Sigmoid colon (tissue), 7 donors: ENCODE measurements at places on chromosomes 13 and 19.
A peak's percentile ranks its signal among the peaks of the same experiment; 100 is the strongest.

DNA sequence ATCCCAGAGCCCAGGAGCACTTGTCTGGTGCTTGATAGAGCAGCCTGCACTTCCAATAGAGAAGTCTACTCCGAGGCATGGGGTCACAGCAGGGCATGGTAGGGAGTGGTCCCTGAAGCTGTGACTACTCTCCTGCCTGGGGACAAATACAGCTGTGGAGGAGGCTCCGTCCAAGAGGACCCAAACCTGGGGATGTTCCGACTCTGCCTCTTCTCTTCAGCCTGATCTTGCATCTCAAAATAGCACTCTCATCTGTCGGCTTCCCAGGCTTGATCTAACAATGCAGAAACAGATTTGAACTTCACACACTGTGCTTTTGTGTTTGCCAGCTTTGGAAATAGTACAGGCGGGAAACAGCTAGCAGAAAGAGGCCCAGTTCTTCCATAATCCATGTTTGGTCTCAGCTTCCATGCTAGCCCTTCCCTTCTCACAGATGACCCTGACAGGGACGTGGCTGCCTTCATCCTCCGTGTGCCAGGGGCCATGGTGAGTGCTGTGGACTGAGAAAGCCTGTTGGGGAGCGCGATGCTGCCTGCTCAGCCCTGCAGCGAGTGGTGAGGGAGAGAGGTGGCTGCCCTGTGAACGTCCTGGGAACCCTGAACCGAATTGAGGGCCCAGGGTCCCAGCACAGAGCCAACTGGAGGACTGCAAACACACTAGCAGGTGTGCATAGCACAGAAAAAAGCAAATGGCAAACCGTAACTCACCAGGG lies 150.3 kb upstream of the GPR12 start:
- no peaks in the 10 kb centered on the region for H3K4me1 ChIP-seq
- no peak overlapping the region for H3K4me3 ChIP-seq
- DNase-seq: no peak
- no peaks in the 10 kb centered on the region for H3K27me3 ChIP-seq
- no peaks in the 10 kb centered on the region for H3K36me3 ChIP-seq

- DNase-seq: no peak
- H3K4me3 ChIP-seq: no peak overlapping the region
- no peak overlapping the region for H3K27ac ChIP-seq
- no peaks in the 10 kb centered on the region for H3K4me1 ChIP-seq
- no peaks in the 10 kb centered on the region for H3K36me3 ChIP-seq
Measured at GRCh38 chr13:94353167-94353710, 126.2 kb downstream of the DCT start.

DNA sequence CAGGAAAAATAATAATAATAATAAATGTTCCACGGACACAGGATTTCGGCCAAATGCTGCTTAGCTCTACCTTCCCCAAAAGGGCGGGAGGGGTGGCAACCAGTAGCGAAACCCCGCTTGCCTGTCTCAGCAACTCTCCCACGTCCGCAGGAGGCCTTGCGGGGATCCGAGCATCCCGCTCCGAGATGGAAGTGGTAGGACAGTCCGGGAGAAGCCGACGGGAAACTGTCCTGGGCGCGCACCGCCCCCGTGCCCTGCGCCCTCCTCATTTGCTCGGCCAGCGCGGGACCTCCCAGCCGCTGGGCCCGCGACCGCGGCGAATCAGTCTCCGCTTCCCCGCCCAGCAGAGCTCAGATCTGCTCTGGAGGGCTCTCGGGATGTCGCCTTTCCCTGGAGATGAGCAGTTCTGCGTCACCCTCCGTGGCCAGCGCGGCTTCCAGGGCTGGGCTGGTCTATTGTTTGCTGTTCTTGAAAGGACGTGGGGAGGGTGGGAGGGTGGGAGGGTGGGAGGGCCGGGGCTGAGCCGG lies 48.9 kb upstream of the PABPC3 start:
- no peaks in the 10 kb centered on the region for H3K36me3 ChIP-seq
- no peak for DNase-seq
- no peak overlapping the region for H3K4me3 ChIP-seq

GRCh38 chr13:41827507-41828213 lies 133.2 kb downstream of the VWA8 start:
- no peak for DNase-seq
- peaks cover 6% of the 10 kb centered on the region for H3K36me3 ChIP-seq
- H3K4me1 ChIP-seq: peaks cover 13% of the 10 kb centered on the region
- no peak overlapping the region for H3K4me3 ChIP-seq
- no peaks in the 10 kb centered on the region for H3K27me3 ChIP-seq
- no peak overlapping the region for H3K27ac ChIP-seq

GRCh38 chr19:35116072-35116801 lies 614 bp downstream of the FXYD3 start:
- H3K27ac ChIP-seq: peak overlapping the region; percentile 67
- peaks cover 10% of the 10 kb centered on the region for H3K4me1 ChIP-seq
- no peak overlapping the region for H3K4me3 ChIP-seq
- no peak for DNase-seq
- peaks cover 5% of the 10 kb centered on the region for H3K27me3 ChIP-seq

GRCh38 chr13:82480415-82480814 lies 1401.9 kb downstream of the SLITRK1 start:
- no peak overlapping the region for H3K4me3 ChIP-seq
- H3K27me3 ChIP-seq: no peaks in the 10 kb centered on the region

DNA sequence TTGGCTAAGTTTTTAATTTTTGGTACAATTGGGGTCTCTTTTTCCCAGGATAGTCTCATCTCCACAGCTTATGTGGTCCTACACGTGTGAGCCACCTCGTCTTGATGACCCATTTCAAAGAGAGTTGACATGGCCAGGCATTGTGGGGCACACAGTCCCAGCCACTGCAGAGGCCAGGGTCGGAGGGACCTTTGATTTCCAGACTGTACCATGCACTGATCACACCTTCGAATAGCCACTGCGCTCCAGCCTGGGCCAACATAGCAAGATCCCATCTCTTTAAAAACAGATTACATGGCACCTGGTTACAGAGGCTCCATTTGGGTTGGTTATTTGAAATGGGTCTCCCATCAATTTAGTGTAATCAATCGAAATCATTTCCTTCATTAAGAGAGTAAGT lies 71.6 kb downstream of the DPRX start:
- no peaks in the 10 kb centered on the region for H3K36me3 ChIP-seq
- H3K4me1 ChIP-seq: no peaks in the 10 kb centered on the region
- no peak overlapping the region for H3K4me3 ChIP-seq
- H3K27ac ChIP-seq: no peak overlapping the region
- DNase-seq: no peak

DNA sequence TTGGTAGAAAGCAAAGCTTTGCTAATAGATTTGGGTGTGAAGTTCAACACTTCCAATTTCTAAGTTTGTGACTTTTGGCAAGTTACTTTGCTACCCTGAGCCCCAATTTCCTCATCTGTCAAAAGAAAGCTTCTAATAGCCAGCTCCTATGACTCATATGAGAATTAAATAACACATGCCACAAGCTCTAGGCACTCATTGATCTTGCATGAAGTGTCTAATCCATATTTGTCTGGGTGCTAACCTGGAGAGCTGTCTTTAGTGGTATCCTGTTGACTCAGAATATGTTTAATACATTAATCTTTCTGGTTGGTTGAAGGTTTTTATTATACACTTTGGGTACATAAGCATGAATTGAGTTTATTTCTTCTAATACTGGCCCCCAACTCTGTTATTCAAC lies 188.8 kb downstream of the POSTN start:
- no peak overlapping the region for H3K27ac ChIP-seq
- no peak for DNase-seq
- H3K27me3 ChIP-seq: no peaks in the 10 kb centered on the region
- H3K36me3 ChIP-seq: no peaks in the 10 kb centered on the region
- no peaks in the 10 kb centered on the region for H3K4me1 ChIP-seq
- H3K4me3 ChIP-seq: no peak overlapping the region

DNA sequence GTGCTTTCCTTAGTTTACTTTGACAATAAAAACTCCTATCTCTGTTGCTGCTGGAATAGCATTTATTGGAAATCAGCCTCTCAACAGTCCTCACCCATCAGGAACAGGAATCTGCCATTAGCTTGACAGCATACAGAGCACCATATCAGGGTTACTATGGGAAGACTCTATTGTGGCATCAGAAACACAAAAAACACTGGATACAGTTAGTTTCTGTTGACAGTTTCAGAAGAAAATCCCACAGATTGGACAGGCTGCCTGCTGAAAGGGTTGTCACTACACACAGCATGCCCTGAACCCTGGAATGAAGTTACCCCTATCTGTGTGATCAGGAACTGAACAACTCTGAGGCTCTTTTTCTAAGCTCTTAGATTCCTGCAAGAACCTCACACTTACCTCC lies 172.7 kb downstream of the ENOX1 start:
- no peak for DNase-seq
- no peaks in the 10 kb centered on the region for H3K27me3 ChIP-seq
- H3K36me3 ChIP-seq: no peaks in the 10 kb centered on the region
- H3K4me1 ChIP-seq: no peaks in the 10 kb centered on the region
- H3K4me3 ChIP-seq: no peak overlapping the region

DNA sequence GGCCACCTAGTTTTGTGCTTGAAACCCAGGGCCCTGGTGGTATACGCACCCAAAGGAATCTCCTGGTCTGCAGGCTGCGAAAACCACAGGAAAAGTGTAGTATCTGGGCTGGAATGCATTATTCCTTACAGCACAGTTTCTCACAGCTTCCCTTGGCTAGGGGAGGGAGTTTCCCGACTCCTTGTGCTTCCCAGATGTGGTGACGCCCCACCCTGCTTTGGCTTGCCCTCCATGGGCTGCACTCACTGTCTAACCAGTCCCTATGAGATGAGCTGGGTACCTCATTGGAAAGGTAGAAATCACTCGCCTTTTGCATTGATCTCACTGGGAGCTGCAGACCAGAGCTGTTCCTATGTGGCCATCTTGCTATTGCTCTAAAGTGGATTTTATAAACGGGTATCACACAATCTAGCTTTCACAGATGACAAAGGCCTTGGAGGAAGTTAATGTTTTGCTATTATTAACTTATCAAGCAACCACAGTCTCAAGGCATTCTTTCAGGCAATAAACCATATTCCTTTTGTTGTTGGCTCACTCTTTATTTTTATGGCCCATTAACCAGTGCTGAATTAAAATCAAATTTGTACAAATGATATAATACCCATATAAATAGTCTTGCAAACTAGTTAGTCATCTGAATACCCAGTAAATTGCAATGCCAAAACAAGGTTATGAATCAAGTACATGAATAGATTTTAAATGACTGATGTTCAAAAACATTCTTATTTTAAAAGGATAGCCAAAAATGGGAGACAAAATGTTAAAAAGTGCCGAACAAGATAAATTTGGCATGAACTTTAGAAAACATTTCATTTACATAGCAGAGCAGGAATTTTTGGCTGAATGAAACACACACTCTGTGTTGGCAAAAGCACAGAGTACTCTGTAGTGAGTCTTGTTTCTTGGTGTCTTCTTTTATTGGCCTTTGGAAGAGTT lies 475.4 kb upstream of the ARGLU1 start:
- H3K4me1 ChIP-seq: no peaks in the 10 kb centered on the region
- DNase-seq: no peak
- H3K36me3 ChIP-seq: no peaks in the 10 kb centered on the region

DNA sequence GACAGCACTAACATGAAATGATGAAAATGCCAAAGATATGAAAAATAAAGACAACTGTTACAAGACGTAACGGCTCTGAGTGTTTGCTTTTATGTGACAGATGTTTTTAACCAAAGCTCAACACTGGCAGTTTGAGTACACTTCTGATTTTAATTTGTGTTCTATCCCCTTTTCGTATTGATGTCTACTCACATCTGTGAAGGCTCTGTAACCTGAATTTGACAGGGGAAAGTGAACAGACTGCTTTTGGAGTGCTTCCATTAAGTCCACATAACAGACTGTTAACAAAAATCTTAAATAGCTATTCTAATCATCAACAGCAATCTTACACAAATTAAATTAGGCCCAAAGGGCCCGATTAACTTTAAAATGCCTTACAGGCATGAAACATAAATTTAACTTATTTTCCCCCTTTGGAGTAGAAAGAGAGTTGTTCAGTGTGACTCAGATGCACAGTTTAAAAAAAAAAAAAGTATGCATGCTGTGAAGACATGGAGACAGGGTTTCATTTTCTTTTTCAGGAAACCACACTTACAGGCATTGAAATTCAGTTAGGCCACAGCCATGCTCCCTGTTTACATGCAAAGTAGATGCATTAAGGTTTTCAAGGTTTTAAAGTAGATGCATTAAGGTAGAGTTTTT lies 16.3 kb upstream of the RNASEH2B start:
- no peak overlapping the region for H3K4me3 ChIP-seq
- no peak for DNase-seq

GRCh38 chr13:65913173-65913572 lies 1317.0 kb downstream of the PCDH9 start:
- no peaks in the 10 kb centered on the region for H3K4me1 ChIP-seq
- DNase-seq: no peak
- H3K36me3 ChIP-seq: no peaks in the 10 kb centered on the region

DNA sequence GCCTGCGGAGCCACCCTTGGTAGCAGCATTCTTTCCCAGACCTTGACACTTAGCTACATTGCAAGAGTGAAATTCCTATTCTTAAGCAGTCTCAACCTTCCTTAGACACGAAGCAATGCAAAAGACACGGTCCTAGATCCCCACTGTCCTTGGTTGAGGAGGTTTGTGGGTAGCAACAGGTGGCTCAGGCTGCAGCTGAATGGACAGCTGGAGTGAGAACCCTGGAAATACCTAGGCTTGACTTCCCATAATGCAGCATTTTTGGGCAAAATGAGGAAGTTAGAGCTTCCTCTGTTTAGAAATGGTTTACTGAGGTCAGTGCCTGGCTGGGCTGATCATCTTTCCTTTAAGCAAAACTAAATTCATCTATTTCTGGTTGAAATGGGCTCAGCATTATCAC lies 296.6 kb downstream of the RFC3 start:
- no peaks in the 10 kb centered on the region for H3K4me1 ChIP-seq
- H3K27me3 ChIP-seq: no peaks in the 10 kb centered on the region
- H3K27ac ChIP-seq: no peak overlapping the region
- H3K4me3 ChIP-seq: no peak overlapping the region
- no peaks in the 10 kb centered on the region for H3K36me3 ChIP-seq

GRCh38 chr13:32940601-32941000 lies 75.6 kb upstream of the KL start:
- DNase-seq: no peak
- no peaks in the 10 kb centered on the region for H3K36me3 ChIP-seq
- no peaks in the 10 kb centered on the region for H3K27me3 ChIP-seq
- peaks cover 6% of the 10 kb centered on the region for H3K4me1 ChIP-seq
- no peak overlapping the region for H3K4me3 ChIP-seq
- H3K27ac ChIP-seq: no peak overlapping the region

DNA sequence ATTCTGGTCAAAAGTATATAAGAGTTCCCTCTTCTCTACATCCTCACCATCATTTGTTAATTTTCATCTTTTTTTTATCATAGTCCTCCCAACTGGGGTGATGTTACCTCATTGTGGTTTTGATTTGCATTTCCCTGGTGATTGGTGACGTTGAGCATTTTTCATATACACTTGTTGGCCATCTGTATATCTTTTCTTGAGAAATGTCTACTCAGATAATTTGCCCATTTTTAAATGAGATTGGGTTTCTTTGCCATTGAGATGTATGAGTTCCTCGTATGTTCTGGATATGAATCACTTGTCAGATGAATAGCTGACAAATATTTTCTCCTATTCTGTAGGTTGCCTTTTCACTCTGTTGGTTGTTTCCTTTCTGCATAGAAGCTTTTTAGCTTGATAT lies 2.4 kb downstream of the CD33 start:
- no peak overlapping the region for H3K27ac ChIP-seq
- no peaks in the 10 kb centered on the region for H3K36me3 ChIP-seq
- no peaks in the 10 kb centered on the region for H3K27me3 ChIP-seq
- no peak overlapping the region for H3K4me3 ChIP-seq
